ENCODE measurements at places on chromosomes 5 and 9. TPM values are rescaled to one million over a fixed set of nuclear protein-coding genes. Genes with fewer than 3 reads are reported as not detected.

NXNL2 gene
- 1.3 TPM for total RNA-seq

DNA sequence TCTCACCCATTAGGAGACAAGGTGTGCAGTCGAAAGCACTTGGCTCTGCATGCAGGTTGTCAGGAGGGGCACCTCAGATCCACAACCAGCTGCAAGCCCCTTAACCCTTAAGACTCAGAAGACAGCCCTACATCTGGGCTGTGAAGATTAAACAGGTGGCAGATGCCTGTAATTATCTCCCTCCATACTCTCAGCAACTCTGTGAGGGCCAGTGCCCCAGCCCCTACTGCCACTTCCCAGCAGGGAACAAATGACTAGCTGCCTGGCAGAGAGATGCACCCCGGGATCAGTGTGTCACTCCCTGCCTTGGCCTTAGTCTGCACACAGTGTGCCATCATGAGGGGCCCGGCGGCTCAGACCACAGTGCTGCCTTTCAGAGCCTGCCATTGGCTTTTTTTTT is 42.0 kb downstream of the CRB2 start:
- DNase-seq, result no peak

DAPK1 gene
- 96.8 TPM for total RNA-seq

- DNase-seq, result no peak
Measured at GRCh38 chr9:106587042-106587441, 275.9 kb upstream of the ZNF462 start.

- DNase-seq, result no peak
Measured at GRCh38 chr5:181008136-181008535, 19.5 kb downstream of the BTNL3 start.

- DNase-seq, result no peak
Measured at GRCh38 chr9:117189121-117189520, 225.7 kb downstream of the ASTN2 start.

GRCh38 chr5:181053488-181054121 is 13.5 kb downstream of the BTNL9 start:
- DNase-seq, result peak; percentile 64

- DNase-seq, result no peak
Measured at GRCh38 chr5:114101153-114101552, 260.7 kb upstream of the KCNN2 start.

KCNT1 gene
- total RNA-seq, result 0.17 TPM

ARHGEF37 gene
- total RNA-seq, result 22.0 TPM

MARVELD2 gene
- total RNA-seq, result 0.86 TPM

DTWD2 gene
- total RNA-seq, result 10.0 TPM

TAF1L gene
- total RNA-seq, result not detected

DNA sequence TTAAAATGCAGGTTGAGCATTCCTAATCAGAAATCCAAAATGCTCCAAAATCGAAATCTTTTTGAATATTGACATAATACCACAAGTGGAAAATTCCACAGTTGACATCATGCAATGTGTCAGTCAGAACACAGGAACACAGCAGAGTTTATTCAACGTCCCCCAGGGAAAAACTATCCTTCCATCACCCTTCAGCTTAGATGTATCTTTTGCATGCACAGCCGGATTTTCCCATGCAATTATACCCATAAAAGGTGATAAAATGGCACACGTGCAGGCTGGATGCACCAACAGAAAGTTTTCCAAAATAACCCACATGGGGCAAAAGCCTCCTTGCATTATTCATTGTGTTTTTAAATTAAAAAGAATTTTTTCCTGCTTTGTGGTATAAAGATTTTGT is 71.2 kb downstream of the RAB24 start:
- DNase-seq, result no peak

DNA sequence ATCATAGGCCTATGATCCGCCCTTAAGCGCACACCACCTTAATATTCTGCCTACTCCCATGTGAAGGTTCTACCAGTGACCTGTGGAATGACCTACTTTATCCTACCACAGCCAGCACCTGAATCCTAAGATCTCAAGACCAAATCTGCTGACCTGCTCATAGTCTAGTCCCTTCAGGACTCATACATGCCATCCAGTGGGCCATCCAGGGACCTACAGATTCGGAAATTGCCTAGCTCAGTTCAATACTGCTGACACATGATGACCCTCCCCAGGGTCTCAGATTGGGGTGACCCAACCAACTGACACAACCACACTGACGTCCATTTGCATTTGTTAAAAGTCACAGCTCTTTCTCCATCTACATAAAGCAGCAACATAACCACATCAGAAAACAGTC is 443.8 kb upstream of the ST8SIA4 start:
- no peak for DNase-seq

- DNase-seq, result no peak
Measured at GRCh38 chr5:125652761-125653160, 770.4 kb upstream of the GRAMD2B start.

DNA sequence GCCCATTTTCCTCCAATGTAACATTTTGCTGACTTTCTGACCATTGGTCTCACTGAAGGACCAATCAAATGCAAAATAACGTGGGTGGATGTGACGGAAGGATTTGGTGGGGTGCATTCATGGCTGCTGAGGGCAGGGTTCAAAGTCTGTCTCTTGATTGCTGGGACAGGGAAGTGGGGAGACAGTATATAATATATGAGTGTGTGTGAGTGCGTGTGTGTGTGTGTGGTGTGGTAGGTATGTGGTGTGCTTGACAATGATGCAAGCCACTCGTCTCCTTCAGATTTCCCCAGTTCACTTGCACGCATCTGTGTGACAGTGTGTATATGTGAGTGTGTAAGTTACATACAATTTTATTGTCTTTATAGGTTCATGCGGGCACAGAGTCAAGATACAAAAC is 477.3 kb downstream of the DIRAS2 start:
- no peak for DNase-seq

KIF4B gene
- total RNA-seq, result under 0.01 TPM

DNA sequence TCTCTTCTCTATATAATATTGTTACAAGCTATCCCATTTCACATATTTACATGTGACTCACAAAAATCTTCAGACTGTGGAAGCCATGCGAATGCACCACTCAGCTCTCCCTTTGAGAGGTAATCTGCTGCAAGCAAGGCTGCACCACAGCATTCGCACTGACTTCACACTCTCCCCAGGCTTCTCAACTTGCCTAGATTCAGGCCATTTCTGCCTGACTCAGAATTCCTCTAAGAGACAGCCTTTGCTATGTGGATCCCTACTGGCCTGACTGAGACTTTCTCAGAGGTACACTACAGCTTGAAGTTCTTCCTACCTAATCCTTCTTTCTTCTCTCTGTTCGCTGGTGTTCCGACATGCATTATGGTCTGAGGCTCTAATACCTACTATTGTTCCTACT is 21.1 kb upstream of the DMRTA1 start:
- DNase-seq, result no peak

DNA sequence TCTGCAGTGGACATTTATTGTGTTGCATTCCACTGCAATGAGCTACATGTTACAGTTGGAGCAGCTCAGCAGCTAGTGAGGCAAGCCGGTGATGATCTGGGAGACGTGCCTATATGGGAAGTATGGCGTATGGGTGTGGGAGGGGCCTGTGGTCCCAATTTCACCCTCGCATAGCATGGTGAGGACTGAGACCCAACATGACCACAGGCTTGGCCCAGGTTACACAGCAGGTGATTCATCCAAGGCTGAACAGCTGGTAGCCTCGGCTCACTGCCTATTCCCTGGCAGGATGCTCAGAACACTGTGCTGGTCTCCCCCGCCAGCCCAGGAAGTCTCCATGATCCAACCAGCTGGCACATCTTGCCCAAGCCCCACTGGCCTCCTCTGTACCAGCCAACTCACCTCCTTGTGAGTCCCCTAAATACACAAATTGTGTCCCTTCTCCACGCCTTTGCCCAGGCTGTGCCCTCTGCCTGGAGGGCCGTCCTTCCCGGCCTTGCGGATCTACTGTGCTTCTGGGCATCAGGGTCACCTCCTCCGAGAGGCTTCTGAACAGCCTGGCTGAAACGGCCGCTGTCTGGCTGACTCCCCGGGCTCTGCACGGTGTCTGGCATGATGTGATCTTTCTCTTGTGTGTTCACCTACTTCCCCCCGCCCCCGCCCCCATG is 81.4 kb downstream of the NSUN2 start:
- peak; percentile 90 for DNase-seq

KLF9 gene
- 167 TPM for total RNA-seq

DNA sequence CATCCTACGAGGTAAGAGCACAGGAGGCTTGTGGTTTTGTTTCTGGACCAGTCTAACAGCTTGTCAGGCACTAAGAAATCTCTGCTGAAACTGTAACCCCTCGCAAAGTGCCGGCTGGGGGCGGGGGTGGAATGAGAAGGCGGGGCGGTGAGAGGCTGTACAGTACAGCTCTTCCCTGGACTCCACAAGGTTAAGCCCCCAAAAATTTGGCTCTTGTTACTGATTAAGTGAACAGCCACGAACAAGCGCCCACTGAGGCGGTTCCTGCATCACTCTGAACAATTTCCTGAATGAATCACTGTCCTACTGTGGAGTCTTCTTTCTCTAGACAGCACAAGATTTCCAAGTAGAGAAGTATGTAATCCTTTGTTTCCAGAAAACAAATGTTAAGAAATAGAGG is 6.8 kb downstream of the FBP2 start:
- DNase-seq, result no peak

SLC22A4 gene
- total RNA-seq, result 0.42 TPM

ITGA1 gene
- total RNA-seq, result 239 TPM

DNA sequence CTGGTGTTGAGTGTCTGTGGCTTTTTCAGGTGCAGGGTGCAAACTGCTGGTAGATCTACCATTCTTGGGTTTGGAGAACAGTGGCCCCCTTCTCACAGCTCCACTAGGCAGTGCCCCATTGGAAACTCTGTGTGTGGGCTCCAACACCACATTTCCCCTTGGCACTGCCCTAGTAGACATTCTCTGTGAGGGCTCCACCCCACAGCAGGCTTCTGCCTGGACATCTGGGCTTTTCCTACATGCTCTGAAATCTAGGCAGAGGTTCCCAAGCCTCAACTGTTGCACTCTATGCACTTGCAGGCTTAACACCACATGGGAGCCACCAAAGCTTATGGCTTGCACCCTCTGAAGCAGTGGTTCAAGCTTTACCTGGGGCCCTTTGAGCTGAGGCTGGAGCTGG is 80.9 kb downstream of the BARX1 start:
- peak; percentile 45 for DNase-seq

- DNase-seq, result no peak
Measured at GRCh38 chr9:124676159-124676551, 95.0 kb downstream of the NR6A1 start.

DNA sequence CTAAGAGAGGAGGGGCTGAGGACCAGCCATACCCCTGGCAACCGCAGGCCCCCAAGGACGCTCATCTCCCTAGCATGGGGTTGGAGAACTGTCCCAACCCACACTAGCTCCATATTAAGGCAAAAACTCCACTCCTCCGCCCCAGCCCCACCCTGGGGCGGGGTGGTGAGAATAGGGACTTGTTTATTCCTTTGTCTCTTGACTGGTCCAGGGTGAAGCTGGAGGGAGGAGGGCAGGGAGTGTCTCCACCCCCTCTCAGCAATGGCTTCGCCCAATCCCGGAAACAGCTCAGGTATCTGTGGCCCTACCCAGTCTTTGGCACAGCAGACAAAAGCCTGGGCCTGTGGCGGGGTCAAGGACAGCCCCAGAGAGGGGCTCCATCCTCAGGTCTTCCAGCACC is 16.9 kb downstream of the PRRX2 start:
- no peak for DNase-seq

ENTPD8 gene
- not detected for total RNA-seq

- DNase-seq, result no peak
Measured at GRCh38 chr5:130580264-130580663, 584.8 kb downstream of the HINT1 start.

ECM2 gene
- total RNA-seq, result 10.4 TPM

DDX4 gene
- total RNA-seq, result not detected

GPX8 gene
- 9.6 TPM for total RNA-seq

PCDHA11 gene
- total RNA-seq, result 0.42 TPM

GRCh38 chr9:14250794-14251153 is 63.2 kb downstream of the NFIB start:
- DNase-seq, result no peak

GRCh38 chr5:86546582-86546981 is 71.2 kb upstream of the COX7C start:
- DNase-seq, result no peak

DNA sequence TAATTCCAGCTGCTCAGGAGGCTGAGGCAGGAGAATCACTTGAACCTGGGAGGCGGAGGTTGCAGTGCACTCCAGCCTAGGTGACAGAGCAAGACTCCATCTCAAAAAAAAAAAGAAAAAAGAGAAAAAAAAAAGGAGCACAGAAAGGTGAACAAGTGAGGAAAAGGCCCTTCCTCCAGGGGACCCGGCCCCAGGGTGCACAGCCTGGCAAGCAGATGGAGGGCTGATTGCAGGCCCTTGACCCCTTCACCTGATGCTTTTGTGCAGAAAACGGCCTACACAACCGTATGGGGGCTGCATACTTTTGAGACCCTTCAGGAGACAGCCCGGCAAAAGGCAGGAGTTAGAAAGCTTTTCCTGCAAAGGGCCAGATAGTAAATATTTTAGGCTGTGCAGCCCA is 33.9 kb downstream of the HRH2 start:
- DNase-seq, result no peak

All from esophagus muscularis mucosa (tissue), 4 donors.